IMR-90 (cell line): ENCODE measurements at places on chromosomes 16 and 17.

GRCh38 chr16:15649727-15650018 is 372 bp upstream of the NDE1 start:
- no peak for DNase-seq

DNA sequence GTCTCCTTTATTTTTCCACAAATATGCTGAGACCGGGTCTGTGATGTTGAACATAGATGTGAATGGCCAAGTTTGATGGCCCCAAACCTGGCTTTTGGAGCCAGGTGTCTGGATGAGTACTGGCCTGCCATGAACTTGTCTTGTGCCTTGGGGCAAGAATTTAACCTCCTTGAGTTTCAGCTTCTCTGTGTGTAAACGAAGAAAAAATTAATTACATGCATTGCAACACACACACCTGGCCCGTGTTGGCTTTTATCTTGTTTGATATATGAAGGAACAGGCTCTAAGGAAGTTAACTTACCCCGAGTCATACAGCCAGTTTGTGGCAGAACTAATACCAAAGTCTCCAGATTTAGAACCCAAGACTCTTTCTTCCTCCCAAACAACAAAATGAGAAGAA is 13.1 kb downstream of the FBXO39 start:
- DNase-seq, result no peak

- peak; percentile 46 for DNase-seq
Measured at GRCh38 chr17:65261682-65262636, 124.8 kb downstream of the RGS9 start.

- DNase-seq, result no peak
Measured at GRCh38 chr17:17533901-17534441, 37.8 kb upstream of the RASD1 start.

DNA sequence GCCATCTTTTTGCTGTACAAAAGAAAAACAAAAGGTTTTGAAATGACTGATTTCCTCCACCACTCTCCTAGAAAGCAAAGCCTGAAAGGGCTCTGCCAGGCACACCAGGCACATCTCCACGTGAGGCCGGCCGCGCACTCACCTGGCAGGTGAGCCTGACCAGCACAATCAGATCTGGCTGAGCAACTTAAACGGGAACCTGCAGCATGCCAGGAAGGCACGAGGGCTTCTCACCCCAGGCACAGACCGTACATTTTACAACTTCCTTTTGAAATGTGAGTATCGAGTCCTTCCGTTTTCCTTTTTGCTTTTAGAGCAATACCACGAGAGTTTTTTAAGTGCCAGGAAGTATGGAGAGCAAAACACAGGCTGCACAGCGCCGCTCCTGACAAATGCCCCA is 22.5 kb downstream of the SLC38A10 start:
- no peak for DNase-seq

DNA sequence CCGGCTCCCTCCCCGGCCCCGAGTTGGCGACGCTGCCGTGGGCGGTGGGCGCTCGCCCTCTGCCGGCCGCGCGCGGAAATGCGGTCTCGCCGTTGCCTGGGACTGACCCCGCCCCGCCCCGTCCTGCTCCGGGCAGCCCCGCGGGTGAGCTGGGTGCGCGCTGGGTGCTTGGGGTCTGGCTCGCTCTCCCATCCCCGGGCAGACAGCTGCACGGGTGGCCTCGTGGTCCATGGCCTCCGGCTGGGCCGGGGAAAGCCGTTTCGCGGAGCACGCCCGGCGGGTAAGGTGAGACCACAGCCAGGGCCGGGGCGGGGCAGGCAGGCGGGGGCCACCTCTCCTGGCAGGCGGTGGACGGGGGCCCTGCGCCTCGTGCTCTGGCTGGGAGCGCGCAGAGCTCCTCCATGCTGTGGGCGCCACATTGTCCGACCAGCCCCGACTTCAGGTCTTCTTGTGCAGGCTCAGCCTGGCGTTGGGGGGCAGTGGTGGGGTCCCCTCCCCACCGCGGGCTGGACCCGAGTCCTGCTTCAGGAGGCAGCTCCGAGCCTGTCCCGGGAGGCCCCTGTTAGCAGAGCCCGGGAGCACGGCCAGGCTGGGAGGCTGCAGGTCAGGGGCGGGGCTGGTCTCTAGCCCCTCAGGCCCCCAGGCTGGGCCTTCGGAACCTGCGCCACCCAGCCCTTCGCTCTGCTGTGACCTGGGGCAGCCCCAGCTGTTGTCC is 7.0 kb upstream of the C1QTNF8 start:
- no peak for DNase-seq
